Activated CD4-positive, alpha-beta T cell treated with anti-CD3 and anti-CD28 coated beads for 24 hours (primary cell): ENCODE measurements at places on chromosomes 4 and X.

DNA sequence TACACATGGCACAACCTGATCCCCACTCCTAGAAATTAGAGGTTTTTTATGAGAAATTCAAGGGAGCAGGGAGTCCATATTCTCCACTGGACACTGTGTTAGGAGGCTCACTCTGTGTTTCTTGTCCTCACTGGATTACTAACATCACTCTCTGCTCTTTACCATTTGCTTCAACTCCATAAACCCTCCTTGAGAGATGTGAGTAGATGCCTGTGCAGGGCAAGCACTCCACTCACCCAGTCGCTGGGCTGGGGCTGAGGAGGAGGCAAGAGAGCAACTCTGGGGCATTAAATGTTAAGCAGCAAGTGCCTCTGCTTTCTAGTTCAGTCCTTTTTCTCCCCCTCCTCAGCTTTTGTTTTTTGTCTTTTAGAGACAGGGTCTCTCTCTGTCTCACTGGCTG, 115.1 kb downstream of the LARP7 start:
- no peak for DNase-seq

- DNase-seq = no peak
Observed at GRCh38 chrX:123803331-123803983, 56.4 kb upstream of the XIAP start.

- no peak for DNase-seq
Observed at GRCh38 chr4:165207016-165207430, 338 bp upstream of the KLHL2 start.

- DNase-seq = no peak
Observed at GRCh38 chrX:20857746-20858145, 516.5 kb upstream of the CNKSR2 start.
